Stimulated activated CD8-positive, alpha-beta memory T cell treated with anti-CD3 and anti-CD28 coated beads, Interleukin-7, amount 100 ng/mL, for 24 hours (primary cell): ENCODE measurements at places on chromosomes 3 and 15.
A peak's percentile ranks its signal among the peaks of the same experiment; 100 is the strongest.

- DNase-seq, result no peak
Observed at GRCh38 chr3:117035745-117036144, 326.2 kb downstream of the TUSC7 start.

GRCh38 chr15:61226361-61227256 lies 2.5 kb downstream of the RORA start:
- DNase-seq, result no peak

DNA sequence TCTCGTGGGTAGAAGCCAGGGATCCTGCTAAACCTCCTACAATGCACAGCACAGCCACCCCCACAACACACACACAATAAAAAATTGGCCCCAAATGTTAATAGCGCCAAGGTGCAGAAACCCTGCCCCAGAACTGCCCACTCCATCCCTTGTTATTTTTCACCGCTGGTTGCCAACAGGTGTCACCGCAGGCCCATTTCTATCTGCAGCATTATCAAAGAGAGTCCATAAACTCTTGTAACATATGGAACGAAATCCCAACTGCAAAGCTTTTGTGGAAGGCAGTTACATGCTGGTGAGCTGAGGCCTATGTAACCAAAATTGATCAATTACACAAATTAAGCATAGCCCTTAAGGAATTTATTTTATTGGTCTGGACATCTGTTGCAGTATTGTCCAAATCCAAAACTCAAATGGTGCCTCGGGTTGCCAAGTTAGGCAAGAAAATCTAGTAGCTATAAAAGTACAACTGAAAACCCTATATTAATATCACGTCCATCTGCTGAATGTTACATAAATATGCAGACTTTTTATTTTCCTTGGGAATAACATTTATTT lies 66.2 kb downstream of the SAMMSON start:
- DNase-seq, result no peak

- no peak for DNase-seq
Observed at GRCh38 chr3:127998596-127998995, 53.6 kb upstream of the SEC61A1 start.

GRCh38 chr15:60137711-60138396 lies 133.7 kb downstream of the FOXB1 start:
- no peak for DNase-seq

GRCh38 chr15:33148129-33148751 lies 46.3 kb downstream of the FMN1 start:
- no peak for DNase-seq

DNA sequence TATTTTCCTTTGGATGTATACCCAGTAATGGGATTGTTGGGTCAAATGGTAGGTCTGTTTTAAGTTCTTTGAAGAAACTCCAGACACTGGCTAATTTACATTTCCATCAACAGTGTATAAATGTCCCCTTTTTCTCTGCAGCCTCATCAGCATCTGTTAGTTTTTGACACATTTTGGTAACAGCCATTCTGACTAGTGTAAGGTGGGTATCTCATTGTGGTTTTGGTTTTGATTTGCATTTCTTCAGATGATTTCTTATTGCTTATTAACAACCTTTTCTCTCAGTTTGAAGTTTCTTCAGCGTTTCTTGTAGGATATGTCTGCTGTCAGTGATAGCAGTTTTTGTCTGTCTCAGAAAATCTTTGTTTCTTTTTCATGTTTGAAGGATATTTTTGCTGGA lies 15.4 kb downstream of the GALK2 start:
- no peak for DNase-seq

- DNase-seq, result no peak
Observed at GRCh38 chr3:127253491-127253890, 34.4 kb downstream of the PRR20G start.

GRCh38 chr3:71541313-71541712 lies 42.2 kb downstream of the FOXP1 start:
- no peak for DNase-seq

DNA sequence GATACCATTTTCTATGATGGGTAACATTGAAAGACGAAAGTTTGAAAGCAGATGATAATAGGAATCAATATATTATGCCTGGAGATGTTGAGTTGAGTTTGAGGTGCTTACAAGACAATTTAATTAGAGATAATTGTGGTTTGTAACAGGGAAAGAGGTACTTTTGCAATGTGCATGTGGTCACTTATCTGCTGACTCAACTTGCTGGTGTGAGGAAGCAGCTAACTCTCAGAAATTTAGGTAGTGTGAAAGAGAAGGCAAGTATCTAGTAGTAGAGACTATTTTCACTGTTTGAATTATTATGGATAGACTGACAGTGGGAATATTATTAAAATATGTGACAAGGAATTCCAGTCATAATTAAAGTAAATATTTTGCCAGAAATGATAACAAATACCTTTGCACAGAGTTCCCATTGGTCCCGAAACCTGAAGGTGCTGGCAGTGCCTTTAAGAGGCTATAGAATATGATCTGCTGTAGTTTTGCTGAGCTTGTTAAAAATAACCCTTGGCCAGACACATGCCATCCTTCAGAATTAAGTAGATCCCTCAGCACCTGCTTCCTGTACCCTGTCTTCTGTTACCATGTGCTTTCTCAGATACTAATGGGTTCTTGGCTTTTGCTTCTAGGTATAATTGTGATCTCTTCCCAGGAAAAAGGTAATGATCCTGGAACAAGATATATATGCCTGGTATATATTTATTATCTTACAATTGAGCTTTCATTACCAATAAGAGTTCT lies 315.9 kb downstream of the BCHE start:
- DNase-seq, result no peak

DNA sequence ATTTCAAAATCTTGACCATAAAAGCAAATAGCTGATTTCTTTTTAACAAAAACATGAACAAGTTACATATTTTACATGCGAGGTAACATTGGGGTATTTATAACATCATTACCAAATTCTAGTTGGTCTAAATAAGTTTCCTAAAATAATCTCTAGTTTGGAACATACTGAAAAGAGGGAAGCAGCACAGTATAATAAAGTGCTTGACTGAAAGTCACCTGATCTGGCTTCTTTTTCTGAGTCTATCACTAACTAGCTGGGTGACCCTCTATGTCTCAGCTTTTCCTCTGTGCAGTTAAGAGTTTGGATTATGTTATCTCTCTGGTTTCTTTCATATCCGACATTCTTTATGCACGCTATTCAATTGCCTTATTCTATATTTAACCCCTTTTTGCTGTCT lies 19.8 kb upstream of the CNTN4 start:
- no peak for DNase-seq

DNA sequence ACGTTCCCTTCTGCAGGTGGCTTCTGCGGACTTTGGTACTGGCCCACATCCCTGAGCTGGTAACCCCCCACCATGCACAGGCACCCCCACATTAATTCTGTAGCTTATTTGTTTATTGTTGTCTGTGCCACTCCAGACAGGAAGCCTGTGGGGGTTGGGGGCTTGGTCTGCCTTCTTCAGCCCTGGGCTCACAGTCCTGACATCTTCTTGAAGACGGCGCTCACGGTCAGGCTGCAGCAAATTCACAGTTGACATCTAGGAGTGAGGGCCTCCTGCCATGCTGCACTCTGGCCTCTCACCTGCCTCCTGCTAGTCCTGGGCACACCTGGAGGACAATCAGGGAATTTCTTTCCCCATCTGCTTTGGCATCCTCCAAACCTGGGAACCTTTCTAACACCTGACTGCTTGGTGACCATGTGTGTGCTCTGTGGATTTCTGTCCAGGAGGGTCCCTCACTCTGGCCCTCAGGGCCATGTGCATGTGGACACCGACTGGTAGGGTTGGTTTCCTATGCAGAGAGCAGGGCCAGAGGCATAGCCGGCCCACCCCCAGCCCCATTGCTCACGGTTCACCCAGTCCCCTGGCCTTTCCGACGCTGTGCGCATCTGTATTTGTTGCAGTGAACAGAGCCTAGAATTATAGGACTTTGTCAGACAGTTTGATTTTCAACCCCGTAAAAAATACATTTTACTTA lies 68.8 kb downstream of the APBA2 start:
- no peak for DNase-seq

- no peak for DNase-seq
Observed at GRCh38 chr3:23648326-23648995, 157.3 kb upstream of the UBE2E1 start.

GRCh38 chr3:14224895-14225294 lies 46.3 kb downstream of the LSM3 start:
- no peak for DNase-seq

- no peak for DNase-seq
Observed at GRCh38 chr3:72997421-72997961, 880 bp downstream of the PPP4R2 start.

- no peak for DNase-seq
Observed at GRCh38 chr3:39779511-39780230, 29.7 kb upstream of the MYRIP start.

GRCh38 chr3:69761896-69762767 lies 22.9 kb downstream of the MITF start:
- no peak for DNase-seq

DNA sequence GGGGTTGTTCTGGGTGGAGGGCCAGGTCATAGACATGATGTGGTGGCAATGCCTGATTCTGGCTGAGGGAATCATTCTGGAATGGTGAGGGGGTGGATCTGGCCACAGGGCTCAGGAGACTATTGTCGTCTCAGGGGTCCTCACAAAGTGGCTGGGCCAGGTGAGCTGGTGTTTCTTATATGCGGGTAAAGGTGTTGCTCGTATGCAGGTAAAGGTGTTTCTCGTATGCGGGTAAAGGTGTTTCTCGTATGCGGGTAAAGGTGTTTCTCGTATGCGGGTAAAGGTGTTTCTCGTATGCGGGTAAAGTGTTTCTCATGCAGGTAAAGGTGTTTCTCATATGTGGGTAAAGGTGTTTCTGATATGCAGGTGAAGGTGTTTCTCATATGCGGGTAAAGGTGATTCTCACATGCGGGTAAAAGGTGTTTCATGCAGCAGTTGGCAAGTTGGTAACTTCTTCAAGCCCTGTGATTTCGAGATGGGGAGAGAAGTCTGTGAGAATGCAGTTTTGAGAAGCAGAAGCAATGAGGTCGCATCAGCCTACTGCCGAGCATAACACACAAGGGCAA lies 10.5 kb upstream of the MUC4 start:
- DNase-seq, result no peak

GRCh38 chr15:86765281-86765680 lies 685.6 kb downstream of the AGBL1 start:
- DNase-seq, result no peak

DNA sequence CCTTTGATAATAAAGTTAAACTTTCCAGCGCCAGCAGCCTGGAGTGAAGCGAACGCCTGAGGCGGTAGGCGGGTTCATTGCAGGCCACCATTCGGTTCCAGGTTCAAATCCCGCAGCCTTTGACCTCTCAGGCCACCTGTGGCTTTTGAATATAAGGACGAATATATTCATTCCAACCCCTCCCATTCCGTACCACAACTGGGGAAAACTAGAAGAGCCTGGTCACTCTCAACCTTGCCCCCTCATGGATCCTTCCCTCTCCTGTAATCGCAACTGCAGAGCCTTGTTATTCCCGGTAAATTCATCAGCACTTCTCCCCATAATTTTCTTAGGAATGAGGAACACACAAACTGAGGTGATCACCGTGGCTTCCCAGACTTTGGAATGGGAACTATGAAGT lies 35.2 kb downstream of the ZIC4 start:
- no peak for DNase-seq

DNA sequence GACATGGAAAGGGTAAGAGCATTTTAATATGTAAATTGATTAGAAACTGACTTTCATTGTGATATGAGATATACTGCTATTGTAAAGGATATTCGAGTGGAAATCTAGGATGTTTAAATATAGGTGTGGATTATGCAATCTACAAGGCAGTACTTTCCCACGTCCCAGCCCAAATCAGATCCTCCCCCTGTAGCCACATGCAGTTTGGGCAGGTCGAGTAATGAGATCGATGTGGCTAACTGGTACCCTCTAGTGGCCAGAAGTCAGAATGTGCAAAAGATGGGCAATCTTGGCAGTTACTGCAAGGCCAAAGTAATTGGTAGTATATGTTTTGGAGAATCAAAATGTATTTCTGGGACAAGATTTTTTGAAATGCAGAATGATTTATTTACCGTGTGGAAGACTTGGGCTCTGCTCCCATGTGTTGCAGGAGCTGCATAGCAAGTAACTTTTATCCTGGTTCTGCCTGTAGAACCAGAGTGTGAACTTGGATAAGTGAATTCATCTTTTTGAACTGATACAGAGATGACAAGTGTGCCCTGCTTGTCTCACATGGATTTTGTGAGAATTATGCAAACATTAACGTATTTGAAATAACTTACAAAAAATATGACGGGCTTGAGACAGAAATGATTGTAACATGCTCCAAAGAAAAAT lies 94.5 kb upstream of the ADAMTSL3 start:
- peak; percentile 18 for DNase-seq

- no peak for DNase-seq
Observed at GRCh38 chr3:14360123-14360881, 42.1 kb upstream of the SLC6A6 start.

GRCh38 chr15:80180468-80180867 lies 27.7 kb downstream of the FAH start:
- DNase-seq, result no peak

DNA sequence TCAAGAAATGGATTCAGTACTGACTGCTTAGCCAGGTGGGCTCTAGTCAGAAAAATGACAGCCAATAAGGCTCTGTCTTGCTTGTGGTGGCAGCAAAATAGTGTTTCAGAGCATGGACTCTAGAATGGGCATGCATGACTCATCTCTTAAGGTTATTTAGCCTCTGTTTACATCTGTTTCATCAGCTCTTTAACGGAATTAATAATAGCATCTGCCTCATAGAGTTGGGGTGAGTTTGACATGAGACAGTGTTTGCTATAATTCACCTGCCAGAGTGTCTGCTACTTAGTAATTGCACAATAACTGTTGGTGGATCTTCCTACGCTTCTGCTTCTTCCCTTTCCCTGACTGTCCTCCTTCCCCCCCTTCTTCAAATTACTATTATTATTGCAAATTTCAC lies 350.4 kb upstream of the SEMA6D start:
- DNase-seq, result no peak

GRCh38 chr3:32493437-32494414 lies 8.9 kb downstream of the CMTM6 start:
- no peak for DNase-seq

GRCh38 chr3:118472586-118472985 lies 562.1 kb downstream of the IGSF11 start:
- no peak for DNase-seq

DNA sequence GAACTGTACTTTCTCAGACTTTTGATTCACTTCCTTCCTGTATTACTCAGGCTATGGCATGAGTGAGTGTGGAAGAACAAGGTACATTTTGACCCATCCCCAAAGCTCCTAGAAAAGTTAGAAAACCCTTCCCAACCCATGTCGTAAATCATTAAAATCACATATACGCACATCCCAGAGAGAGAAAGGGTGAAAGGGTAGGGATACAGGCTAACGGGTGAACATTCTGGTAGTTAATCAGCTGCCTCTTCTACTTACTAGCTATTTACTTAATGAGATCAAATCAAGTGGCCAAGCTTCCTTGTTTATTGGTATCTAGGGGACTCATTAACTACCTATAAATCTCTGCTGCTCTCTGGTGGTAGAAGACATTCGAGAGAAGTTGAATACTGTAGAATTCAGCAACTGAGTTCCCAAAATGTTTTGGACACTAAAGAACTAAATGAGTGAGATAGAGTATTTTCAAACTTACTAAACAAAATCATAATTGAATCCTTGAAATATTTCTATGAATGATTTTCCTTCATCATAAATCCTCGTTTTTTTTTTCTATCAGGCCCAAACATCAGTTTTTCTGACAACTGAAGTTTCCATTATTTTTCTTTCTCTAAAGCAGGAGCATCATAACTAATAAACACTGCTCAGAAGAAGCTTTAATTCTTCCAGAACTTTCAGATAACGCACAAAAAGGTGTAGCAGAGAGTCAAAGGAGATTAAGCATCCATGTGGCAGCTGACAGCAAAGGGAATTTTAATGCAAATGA lies 124.2 kb downstream of the IMPG2 start:
- DNase-seq, result no peak

- no peak for DNase-seq
Observed at GRCh38 chr3:116288485-116288884, 156.8 kb downstream of the LSAMP start.
